SJSA1 (cell line): ENCODE measurements at places on chromosomes 13 and 19. TPM values are rescaled to one million over a fixed set of nuclear protein-coding genes. Genes with fewer than 3 reads are reported as not detected.

DNA sequence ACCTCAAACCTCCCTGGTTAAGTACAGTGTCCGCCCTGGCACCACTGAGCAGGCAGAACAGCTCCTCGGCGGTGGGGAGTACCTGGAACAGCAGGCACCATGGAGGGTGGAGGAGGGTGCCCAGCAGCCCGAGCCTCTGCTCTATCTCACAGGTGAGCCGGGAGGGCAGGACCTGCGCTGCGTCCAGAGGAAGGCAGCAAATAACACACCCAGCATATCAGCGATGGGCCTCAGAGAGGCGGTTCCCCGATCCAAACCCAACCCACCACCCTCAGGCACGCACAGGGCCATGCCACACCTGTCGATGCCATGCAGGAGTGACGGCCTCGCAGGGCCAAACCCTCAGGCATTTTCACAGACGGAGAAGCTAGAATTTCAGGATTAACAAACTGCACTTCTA is 11.8 kb downstream of the PEPD start:
- no peaks in the 10 kb centered on the region for H3K27me3 ChIP-seq
- H3K27ac ChIP-seq, result no peak overlapping the region
- H3K4me3 ChIP-seq, result no peak overlapping the region
- H3K36me3 ChIP-seq, result peaks cover 51% of the 10 kb centered on the region
- DNase-seq, result no peak

DNA sequence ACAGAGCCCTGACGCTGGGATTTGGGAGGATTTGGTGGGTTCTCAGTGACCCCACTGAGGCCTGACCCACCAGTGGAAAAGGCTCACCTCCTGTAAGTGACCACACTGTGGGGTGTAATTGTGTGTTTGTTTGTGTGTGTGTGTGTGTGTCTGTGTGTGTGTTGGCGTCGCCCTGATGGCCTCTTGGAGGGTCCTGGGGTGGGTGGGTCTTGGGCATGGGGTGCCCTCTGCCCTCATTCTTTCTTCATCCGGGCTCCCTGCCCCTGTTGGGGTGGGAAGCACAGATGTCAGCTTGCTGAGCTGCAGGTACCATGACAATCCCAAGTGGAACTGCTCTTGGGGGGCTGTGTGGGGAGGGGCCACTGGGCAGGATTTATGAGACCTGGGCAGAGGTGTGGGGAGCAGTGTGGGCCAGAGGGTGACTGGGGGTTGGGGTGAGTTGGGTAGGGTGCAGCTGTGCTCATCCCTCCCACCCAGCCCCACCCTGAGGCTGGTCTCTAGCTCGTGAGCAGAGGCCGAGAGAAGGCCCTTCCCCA is 22.8 kb downstream of the WTIP start:
- H3K4me3 ChIP-seq, result no peak overlapping the region
- no peak overlapping the region for H3K27ac ChIP-seq
- H3K4me1 ChIP-seq, result no peaks in the 10 kb centered on the region
- H3K27me3 ChIP-seq, result no peaks in the 10 kb centered on the region

The ZSWIM4 gene
- 1.9 and 2.9 TPM in 2 replicates for total RNA-seq

DNA sequence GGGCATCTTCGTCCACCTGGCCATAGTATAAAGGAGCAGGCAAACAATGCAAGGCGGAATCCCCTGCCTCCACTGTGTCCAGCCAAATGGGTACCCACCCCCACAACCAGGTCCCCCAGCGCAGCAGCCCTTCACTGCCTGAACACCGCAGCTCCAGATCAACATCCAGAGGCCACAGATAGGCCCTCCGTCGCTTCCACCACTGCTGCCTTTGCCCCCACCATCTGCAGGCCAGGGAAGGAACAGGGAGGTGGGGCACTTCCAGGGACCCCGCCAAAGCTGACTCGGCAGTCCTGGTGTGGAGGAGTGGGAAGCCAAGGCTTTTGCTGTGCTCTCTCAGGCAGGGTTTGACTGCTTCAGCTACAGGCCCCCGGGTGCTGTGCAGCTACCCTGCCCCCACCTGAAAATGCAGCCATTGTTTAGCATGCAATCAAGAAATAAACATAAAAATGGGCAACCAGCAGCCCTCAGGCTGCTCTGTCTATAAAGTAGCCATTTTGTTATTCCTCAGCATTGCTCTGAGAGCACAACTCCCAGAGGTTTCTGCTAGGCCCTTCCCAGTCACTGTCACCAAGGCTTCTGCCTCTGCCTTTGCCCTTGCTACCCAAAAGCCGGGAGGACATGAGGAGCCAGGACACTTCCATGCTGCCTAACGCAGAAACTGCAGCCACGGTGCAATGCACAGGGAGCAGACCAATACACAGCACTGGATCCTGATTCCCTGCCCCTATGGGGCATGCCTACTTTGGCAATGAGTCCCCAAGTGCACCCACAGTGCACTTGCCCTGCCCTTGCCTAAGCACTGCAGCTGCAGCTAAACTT is 733.2 kb upstream of the KLHL1 start:
- H3K36me3 ChIP-seq, result no peaks in the 10 kb centered on the region
- H3K27me3 ChIP-seq, result no peaks in the 10 kb centered on the region
- H3K4me3 ChIP-seq, result no peak overlapping the region

GRCh38 chr13:99514801-99515200 is 13.5 kb downstream of the TM9SF2 start:
- no peak overlapping the region for H3K4me3 ChIP-seq
- H3K27me3 ChIP-seq, result no peaks in the 10 kb centered on the region
- H3K4me1 ChIP-seq, result no peaks in the 10 kb centered on the region
- H3K36me3 ChIP-seq, result peaks cover 53% of the 10 kb centered on the region
- no peak overlapping the region for H3K27ac ChIP-seq

DNA sequence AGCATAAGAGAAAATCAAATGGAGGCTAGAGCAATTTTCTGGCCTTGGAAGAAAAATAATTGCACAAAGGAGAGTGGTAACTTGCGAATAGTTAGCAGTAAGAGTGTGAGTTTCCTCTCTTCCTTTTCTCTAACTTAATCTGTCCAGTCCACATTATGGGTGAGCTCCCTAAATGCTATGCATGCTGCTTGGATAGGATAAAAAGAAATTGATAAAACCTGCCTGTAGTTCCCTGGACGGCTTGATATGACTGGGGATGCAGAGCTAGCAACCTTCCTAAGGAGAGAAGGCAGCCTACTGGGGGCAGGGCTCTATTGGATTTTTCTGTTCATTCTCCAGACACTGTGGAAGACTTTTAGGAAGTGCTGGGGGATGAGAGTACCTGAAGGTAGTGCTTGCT is 311.3 kb downstream of the LMO7 start:
- no peaks in the 10 kb centered on the region for H3K36me3 ChIP-seq
- no peaks in the 10 kb centered on the region for H3K27me3 ChIP-seq
- no peak overlapping the region for H3K4me3 ChIP-seq
- H3K27ac ChIP-seq, result no peak overlapping the region
- no peak for DNase-seq

DNA sequence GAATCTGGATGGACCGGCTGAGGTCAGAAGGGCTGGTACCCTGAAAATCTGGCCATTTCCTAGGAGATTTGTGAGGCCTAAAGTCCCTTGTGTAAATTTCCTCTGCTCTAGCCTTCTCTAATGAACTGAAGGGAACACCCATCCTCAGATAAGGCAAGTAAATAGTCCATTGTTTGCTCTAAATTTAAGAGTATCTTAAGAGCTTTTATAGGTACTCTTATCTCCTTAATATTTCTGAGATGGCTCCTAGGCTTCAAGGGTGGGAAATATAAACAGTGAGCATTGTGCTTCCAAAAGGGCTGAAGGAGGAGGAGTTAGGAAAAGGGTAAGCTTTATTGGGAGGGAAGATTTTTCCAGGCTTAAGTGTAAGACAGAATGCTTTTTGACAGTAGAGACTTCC is 148.7 kb upstream of the EDNRB start:
- no peak for DNase-seq
- no peaks in the 10 kb centered on the region for H3K36me3 ChIP-seq
- H3K4me1 ChIP-seq, result no peaks in the 10 kb centered on the region
- no peak overlapping the region for H3K4me3 ChIP-seq
- H3K27ac ChIP-seq, result no peak overlapping the region

GRCh38 chr13:46717856-46718255 is 79.1 kb downstream of the ESD start:
- H3K4me3 ChIP-seq, result no peak overlapping the region
- H3K4me1 ChIP-seq, result no peaks in the 10 kb centered on the region
- no peak for DNase-seq
- H3K27ac ChIP-seq, result no peak overlapping the region
- no peaks in the 10 kb centered on the region for H3K27me3 ChIP-seq
- H3K36me3 ChIP-seq, result peaks cover 7% of the 10 kb centered on the region; the same call in 1 of the 2 replicates

The FIZ1 gene
- total RNA-seq, result 2.4 and 5.4 TPM in 2 replicates

- H3K4me3 ChIP-seq, result no peak overlapping the region
- DNase-seq, result no peak
- H3K36me3 ChIP-seq, result no peaks in the 10 kb centered on the region
- H3K27ac ChIP-seq, result no peak overlapping the region
These were observed 211.8 kb downstream of the RBM26 start for GRCh38 chr13:79194272-79194671.

The ZNF850 gene
- total RNA-seq, result 2.6 TPM in 2 replicates
